ENCODE measurements at places on chromosomes 11 and 22.
A peak's percentile ranks its signal among the peaks of the same experiment; 100 is the strongest.

DNA sequence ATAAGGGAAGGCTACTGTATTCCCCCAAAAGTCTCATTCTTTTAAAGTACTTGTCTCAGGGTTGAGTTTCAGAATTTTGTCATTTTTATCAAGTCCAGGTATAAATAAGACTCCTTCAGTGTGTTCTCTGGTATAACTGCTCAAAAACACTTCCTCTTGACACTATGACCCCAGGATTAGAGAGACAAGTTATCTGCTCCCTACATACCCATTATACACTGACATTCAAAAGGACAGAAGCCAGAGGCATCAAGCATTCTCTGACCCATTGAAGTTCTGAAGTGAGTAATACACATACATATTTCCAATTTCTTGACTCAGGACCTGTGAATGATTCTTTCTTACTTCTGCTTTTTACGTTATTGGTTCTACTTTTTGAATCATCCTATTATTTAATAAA, 447.8 kb upstream of the CNTN5 start:
- DNase-seq, result no peak

DNA sequence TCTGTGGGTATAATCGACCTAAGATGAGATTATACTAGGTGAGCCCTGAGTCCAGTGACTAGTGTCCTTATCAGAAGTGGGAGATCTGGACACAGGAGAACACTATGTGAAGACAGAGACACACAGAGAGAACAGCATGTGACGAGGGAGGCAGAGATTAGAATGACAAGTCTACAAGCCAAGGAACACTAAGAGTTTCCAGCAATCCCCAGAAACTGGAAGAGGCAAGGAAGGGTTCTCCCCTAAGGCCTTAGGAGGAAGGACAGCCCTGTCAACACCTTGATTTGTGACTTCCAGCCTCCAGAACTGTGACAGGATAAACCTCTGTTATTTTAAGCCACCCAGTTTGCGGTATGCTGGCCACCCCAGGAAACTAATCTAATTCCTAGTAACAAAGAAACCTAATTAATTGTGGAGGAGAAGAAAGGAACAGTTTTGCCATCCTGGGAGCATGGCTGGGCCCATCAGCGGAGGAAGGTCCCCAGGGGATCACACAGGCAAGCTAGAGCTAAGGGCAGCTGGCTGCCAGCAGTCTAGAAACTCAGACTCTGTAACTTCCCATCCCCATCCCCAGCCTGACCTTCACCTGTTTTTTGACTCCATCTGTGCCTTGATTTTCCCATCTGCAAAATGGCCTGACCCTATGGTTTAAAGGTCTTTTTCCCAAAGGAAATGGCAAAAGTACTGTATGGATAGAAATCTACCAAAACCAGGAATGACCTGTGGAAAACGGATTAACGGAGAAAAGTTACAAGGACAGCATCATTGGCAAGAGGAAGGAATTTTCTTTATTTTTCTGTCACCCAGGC, 10.3 kb upstream of the THOC5 start:
- no peak for DNase-seq

- DNase-seq, result no peak
Measured at GRCh38 chr11:93983542-93984195, 37.5 kb upstream of the HEPHL1 start.

DNA sequence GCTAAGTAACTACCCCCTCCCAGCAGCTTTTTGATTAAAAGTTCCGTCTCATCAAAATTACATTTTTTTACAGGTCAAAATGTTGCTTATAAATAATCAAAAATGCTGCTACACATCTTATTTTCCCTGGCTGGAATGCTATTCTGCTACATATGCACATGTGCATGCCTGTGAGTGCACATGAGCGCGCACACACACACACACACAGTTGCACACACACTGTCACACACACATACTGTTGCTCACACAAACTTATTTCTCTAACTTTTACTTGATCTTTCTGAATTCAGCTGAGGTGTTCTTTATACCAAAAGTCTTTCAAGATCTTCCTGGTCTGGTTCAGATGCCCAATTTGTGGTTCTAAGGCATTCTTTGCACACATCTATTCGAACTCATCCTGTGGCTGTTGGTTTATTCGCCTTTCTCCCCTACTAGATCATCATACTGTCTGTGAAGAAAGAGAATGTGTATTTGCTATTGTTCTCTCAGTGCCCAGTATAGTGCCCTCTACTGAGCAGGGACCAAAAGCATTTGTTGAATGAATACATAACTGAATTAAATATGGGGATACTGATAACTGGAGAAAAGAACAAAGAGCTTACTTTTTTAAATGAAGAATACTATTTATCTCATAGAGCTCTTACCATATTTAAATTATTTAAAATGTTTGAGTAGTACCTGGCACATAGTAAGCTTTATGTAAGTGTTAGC, 68.1 kb upstream of the CCDC179 start:
- no peak for DNase-seq

DNA sequence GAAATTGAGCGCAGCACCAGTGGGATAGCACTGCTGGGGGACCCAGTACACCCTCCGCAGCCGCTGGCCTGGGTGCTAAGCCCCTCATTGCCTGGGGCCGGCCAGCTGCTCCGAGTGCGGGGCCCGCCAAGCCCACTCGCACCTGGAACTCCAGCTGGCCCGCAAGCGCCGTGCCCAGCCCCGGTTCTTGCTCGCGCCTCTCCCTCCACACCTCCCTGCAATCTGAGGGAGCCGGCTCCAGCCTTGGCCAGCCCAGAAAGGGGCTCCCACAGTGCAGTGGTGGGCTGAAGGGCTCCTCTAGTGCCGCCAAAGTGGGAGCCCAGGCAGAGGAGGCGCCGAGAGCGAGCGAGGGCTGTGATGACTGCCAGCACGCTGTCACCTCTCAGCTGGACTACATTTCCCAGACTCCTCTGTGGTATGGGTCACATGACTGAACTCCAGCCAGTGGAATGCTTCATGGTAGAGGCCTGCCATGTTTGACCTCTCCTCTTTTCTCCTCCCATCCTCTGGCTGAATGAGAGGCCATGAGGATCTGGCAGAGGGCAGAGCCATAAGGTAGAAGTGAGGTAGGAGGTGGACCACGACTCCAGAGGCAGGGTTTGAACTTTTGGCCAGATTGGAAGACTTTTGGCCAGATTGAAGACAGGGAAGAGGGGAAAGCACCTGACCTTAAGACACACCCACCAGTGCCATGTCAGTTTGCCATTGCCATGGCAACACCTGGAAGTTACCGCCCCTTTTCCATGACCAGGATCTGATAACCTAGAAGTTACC, 6.2 kb downstream of the MRGPRD start:
- DNase-seq, result no peak

DNA sequence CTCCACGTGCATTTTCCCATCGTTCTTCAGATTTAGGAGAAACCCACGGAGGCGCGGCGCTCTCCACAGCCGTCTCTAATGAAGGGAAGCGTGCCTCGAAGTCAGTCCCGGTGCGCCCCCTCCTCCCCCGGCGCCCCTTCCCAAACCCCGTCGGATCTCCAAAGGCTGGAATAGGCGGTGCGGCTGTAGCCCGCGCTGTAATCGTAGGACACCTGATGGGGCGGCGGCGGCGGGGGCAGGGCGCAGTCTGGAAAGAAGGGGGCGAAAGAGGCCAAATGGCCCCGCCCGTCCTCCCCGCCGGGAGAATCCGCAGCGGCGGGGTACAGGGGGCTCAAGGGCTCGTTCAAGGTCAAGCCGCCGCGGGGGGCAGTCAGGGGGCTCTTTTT, 1.3 kb downstream of the FAM181B start:
- no peak for DNase-seq

DNA sequence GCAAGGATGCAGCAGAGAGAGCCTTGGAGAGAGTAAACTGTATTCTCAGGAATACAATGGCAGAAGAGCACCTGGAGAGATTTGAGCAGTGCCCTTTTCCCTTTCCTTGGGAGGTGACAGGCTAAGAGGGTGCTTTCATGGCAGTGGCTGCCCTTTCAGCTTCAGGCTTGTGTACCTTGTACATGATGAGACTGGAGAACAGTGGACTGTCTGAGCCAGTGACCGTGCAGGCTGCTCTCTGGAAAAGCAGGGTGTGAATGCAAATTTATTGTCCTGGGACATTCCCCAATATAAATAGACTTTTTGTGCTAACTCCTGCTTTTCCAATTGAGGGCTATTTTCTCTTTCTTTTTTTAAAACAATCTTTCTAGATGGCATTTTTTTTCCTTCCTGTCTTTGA, 99.3 kb downstream of the TRIM44 start:
- no peak for DNase-seq

DNA sequence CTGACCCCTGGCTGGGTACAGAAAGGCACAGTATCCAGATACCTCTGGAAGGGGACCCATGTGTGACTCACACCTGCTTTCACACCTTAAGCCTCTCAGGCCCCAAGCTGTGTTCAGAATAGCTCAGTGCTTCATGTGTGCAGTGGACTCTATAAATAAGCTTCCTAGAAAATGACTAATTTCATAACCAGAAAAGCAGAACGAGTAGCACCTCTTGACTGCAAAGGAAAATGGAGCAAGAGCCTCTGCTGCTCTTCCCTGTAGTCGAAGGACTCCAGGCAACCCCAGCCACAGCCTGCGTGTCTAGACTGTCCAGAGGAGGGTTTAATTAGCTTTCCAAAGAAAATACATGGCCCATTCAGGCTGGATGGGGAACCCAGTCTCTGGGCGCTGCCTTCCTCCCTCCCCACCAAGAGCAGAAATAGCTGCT, 23.1 kb downstream of the PTPN5 start:
- no peak for DNase-seq

DNA sequence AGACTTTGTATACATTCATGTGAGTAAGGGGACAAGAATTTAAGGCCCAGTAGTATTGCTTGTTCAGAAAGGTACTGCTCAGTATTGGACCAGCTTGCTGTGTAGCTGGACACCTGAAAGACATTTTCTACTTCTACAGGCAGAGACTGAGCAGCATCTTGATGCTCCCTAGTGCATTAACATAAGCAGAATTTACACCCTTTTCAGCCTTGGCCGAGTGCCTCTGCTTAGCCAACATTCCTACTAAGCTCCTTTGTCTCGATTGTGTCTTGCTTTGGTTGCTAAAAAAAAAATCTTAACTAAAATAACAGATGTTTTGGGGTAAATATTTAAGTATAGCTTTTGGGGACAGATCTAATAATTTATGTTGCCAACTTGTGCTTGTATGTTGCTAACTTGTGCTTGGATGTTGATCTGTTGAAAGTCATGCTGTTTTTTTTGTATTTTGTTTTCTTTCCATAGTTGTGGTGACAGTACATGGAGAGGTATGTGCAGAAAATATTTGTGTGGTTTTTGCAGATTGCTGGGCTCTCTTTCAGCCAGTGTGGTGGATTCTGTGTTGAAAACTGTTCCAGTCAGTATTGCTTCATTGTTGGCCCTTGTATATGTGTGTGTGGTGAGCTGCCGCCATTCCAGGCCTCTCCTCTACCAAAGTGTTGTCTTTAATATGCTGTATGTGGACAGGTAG, 3.7 kb downstream of the PTS start:
- DNase-seq, result no peak

DNA sequence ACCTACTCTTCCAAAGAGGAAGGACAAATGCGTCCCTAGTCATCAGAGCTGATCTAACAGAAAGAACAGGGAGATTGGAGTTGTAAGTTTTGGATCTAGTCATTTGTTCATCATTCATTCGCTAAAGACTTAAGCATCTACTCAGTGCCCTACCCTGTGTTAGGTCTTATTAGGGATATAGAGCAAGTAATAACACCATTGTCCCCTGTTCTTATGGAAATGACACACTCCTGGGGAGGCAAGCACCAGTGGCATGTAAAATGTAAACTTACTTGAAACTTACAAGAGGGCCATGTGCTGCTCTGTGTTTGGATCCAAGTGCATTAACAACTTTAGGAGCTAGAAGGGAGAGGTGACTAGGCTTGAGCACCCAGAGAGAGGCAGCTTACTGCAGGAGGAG, 61.9 kb downstream of the P4HA3 start:
- DNase-seq, result no peak

DNA sequence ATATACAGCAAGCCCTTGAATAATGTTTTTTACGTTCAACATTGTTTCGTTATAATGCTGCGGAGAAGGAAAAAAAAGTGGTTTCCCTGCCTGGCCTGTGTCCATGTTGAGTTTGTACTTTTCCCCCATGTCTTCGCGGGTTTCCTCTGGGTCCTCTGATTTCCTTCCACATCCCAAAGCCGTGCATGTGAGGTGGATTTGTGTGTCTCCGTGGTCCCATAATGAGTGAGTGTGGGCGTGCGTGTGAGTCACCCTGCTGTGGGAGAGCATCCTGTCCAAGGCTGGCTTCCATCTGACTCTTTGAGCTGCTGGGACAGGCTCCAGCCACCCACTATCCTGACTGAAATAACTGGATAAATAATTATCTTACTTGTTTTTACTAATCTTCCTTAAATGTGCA, 29.6 kb upstream of the SNX19 start:
- no peak for DNase-seq

- peak; percentile 58 for DNase-seq
Measured at GRCh38 chr11:134360050-134360835, 28.5 kb downstream of the GLB1L2 start.

DNA sequence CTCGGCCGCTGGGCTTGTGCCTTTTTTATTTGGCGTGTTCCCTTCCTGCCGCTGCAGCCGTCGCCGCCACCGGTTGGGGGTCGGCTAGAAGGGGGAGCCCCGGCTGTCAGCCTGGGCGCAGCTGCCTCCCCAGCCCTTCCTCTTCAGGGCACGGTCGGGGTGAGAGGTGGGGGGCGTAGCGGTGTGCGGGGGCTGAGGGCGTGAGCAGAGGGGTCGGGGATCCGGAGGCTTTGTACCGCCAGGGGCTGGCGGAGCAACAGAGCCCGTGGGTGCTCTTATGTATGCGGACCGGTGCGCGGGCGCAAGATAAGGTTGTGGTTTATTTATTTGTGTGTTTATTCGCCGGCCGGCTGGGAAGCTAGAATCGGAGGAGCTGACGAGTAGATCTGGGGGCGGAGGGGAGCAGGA, 477 bp downstream of the ZBTB16 start:
- no peak for DNase-seq

DNA sequence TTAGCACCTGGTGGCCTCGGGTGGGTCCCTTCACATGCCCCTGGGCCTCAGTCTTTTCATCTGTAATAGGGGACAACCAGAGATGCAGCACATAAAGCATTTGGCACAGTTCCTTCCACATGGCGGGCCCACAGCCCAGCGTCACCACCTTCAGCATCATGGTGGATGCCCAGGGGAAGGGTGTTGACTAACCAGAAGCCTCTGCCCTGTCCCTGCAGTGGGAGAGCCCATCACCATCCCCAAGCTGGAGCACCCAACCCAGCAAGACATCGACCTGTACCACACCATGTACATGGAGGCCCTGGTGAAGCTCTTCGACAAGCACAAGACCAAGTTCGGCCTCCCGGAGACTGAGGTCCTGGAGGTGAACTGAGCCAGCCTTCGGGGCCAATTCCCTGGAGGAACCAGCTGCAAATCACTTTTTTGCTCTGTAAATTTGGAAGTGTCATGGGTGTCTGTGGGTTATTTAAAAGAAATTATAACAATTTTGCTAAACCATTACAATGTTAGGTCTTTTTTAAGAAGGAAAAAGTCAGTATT, 14.8 kb upstream of the UVRAG start:
- no peak for DNase-seq

DNA sequence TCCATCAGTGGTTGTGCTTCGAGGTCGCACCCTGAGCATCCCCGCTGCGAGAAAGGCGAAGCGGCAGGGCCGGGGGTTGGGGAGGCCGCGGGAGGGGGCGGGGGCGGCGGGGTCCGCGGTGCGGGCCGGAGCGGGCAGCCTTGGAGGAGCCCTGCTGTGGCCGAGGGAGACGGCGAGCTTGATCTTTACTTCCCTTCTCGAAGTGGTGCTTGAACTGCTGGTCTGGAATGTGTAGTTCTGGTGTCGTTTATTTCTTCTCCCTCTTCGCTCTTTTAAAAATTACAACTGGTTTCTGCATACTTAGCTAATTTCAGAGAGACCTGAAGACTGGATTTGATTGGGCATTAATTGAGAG, 1.1 kb downstream of the APLP2 start:
- no peak for DNase-seq

Data from left renal pelvis (tissue), 4 donors.